Melanocyte of skin (primary cell): ENCODE measurements at places on chromosomes 2 and 18. TPM values are rescaled to one million over a fixed set of nuclear protein-coding genes. Genes with fewer than 3 reads are reported as not detected.

SPATS2L gene
- 53.0 and 53.8 TPM in 2 replicates for total RNA-seq

STK25 gene
- 115 and 153 TPM in 2 replicates for total RNA-seq

FEZ2 gene
- total RNA-seq = 26.2 and 50.2 TPM in 2 replicates

BCL2 gene
- 11.0 and 35.3 TPM in 2 replicates for total RNA-seq

MROH2A gene
- total RNA-seq = not detected in 2 replicates

LTBP1 gene
- 2.3 and 4.3 TPM in 2 replicates for total RNA-seq
